ENCODE measurements at places on chromosomes 16 and 17.

GRCh38 chr17:31738067-31738466, 121.0 kb downstream of the COPRS start:
- no peak for DNase-seq

- DNase-seq, result no peak
Observed at GRCh38 chr16:30533146-30533522, 1.5 kb downstream of the ZNF747 start.

DNA sequence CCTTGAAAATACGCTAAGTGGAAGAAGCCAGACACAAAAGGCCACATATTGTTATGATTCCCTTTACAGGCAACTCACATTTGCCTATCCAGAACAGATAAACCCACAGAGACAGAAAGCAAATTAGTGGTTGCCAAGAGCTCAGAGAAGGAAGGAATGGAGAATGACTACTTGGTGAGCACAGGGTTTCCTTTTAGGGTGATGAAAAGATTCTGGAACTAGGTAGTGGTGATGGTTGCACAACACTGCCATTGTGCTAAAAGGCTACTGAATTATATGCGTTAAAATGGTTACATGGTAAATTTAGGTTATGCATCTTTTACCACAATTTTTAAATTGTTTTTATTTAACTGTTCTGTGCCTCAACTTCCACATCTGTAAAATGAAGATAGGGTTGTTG, 4.4 kb downstream of the COPRS start:
- no peak for DNase-seq

- DNase-seq, result no peak
Observed at GRCh38 chr17:30315106-30315505, 18.8 kb downstream of the TMIGD1 start.

GRCh38 chr17:80277751-80278671, 17.4 kb downstream of the RNF213 start:
- no peak for DNase-seq

- no peak for DNase-seq
Observed at GRCh38 chr17:45394091-45394490, 38.6 kb downstream of the ARHGAP27 start.

GRCh38 chr16:3751878-3752277, 34.6 kb upstream of the TRAP1 start:
- DNase-seq, result no peak

GRCh38 chr16:22194707-22195444, 11.2 kb upstream of the EEF2K start:
- peak; percentile 64 for DNase-seq

All from CD4-positive, alpha-beta T cell treated with Interleukin-1 beta for 1 hour (primary cell).